Activated T-helper 17 cell treated with anti-CD3 and anti-CD28 coated beads, Interleukin-2, amount 50 U/mL, for 72 hours (primary cell): ENCODE measurements at places on chromosomes 5 and 9.
A peak's percentile ranks its signal among the peaks of the same experiment; 100 is the strongest.

- peaks cover under 1% of the 10 kb centered on the region for H3K27me3 ChIP-seq
- no peaks in the 10 kb centered on the region for H3K4me1 ChIP-seq
- no peak overlapping the region for H3K27ac ChIP-seq
- H3K36me3 ChIP-seq, result no peaks in the 10 kb centered on the region
- no peak for ATAC-seq
- H3K4me3 ChIP-seq, result no peak overlapping the region
Measured at GRCh38 chr5:154653764-154654485, 101.3 kb upstream of the LARP1 start.

DNA sequence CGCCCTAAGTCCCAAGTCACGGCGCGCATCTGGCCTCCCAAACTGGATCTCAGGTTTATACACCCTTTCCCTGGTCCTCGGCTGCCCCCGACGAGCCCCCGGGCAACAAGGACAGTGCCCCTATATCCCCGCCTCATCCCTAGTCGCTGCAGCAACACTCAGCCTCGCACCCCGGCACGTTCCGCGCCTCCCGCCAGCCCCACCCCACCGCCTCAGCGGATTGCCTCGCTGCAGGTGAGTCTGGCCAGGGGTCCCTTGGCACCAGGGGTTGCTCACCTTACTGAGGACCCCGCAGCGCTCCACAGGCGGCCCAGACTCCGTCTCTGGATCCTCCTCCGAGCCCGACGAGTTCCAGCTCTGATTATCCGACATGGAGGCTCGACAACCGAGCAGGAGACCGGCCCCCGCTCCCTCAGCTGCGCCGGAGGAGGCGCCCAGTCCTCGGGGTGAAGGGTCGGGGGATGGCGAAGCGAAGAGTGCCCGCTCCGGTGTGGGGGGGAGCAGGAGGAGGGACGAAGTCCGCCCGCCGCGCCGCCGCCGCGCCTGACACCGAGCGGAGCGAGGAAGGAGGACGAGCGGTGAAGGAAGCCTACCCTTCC lies 494 bp downstream of the CERT1 start:
- peak; percentile 34 for ATAC-seq
- H3K27me3 ChIP-seq, result no peaks in the 10 kb centered on the region
- H3K27ac ChIP-seq, result peak overlapping the region; percentile 83
- H3K4me3 ChIP-seq, result peak overlapping the region; percentile 93
- peaks cover 34% of the 10 kb centered on the region for H3K36me3 ChIP-seq

DNA sequence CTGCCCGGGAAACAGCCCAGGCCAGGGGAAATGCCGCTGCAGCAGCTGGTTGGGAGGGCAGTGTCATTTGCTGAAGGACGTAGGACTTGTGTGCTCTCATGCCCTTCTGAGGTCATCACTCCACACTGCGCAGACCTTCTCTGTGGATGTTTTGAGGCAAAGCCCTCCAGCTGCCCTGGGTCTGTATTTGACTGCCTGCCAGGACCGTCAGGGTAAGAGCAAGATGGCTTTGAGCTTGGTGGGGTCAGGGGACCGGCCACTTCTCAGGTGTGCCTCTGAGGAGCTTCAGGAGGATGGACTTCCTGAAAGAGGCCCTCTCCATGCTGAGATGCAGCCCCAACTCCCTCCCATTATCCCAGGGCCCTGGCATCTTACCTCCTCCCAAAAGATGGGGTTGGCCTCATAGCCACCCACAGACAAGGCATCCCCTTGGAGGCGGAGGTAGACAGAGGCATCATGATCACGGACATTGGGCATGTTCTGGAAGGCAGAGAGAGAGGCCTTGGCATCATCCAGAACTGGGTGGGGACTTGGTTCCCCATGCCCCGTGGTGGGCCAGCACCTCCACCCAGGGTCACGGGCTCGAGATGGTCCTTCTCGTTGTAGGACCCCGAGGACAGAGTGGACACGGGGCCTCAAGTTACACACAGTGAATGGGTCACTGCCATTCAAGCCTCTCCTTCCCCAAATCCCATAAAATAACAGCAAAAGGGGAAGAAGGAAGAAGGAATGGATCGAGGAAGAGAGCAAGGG lies 19.4 kb downstream of the SARDH start:
- H3K36me3 ChIP-seq, result no peaks in the 10 kb centered on the region
- no peak overlapping the region for H3K27ac ChIP-seq
- H3K27me3 ChIP-seq, result peaks cover 11% of the 10 kb centered on the region
- no peak overlapping the region for H3K4me3 ChIP-seq
- no peaks in the 10 kb centered on the region for H3K4me1 ChIP-seq

DNA sequence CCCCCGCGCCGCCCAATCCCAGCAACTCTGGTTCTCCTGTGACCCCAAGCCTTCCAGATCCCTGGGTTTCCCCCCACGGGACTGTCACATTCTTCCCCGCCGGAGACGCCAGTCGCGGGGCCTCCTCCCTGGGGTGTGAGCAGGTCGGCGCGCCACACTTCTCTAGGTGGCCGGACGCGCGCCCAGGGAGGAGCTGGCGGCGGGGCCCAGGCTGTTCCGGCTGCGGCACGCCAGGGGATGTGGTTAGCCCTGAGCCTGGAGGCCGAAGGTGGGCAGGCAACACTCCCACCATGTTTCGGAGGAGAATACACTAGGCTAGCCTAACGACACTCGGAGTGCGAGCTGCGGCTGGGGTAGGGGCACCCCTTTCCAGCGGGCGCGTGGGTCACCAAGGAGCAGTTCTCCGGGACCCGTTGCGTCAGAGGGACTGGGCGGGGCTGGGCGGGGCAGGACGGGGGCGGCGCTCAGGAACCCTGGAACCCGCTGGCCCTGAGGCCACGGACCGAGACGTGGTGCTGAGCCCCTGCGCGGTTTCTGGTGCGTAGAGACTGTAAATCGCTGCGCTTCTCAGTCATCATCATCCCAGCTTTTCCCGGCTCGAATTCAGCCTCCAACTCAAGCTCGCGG lies at the start of gene SLC27A6:
Gene SLC27A6, plus strand, starts transcription at position 478 of the 627 bp plus-strand sequence. CDS start 650 bp downstream, outside the sequence.
- no peak within 1 kb of the TSS for H3K4me3 ChIP-seq
- H3K4me1 ChIP-seq, result no peaks in the 10 kb centered on the region
- no peak within 1 kb of the TSS for H3K27ac ChIP-seq

DNA sequence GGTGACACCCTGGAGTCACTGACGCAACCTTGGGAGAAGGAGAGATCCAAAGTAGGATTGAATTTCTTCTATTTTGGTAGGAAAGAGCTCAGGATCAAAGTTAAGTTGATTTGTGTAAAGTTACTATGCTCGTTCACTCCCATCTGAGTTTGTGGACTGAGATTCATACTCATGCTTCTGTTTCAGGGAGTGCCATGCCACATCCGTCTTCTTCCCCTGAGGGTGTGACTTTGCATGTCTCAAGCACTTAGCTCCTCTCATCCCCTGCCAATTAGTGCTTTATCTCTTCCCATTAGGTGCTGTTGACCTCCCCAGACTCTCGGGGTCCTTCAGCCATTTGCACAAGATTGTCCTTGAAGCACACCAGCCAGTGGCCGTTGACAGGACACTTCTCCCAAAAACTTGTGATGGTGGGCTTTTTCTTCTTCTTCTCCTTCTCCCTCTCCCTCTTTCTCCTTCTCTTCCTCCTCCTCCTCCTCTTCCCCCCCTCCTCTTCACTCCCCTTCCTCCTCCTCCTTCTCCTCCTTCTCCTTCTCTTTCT lies 232.2 kb upstream of the KLF4 start:
- no peaks in the 10 kb centered on the region for H3K36me3 ChIP-seq
- H3K27me3 ChIP-seq, result no peaks in the 10 kb centered on the region
- H3K4me3 ChIP-seq, result no peak overlapping the region
- no peak for ATAC-seq
- H3K4me1 ChIP-seq, result no peaks in the 10 kb centered on the region

GRCh38 chr9:131762356-131762932 lies 22.6 kb upstream of the RAPGEF1 start:
- no peak overlapping the region for H3K4me3 ChIP-seq
- H3K4me1 ChIP-seq, result peaks cover 8% of the 10 kb centered on the region
- H3K27ac ChIP-seq, result no peak overlapping the region
- no peaks in the 10 kb centered on the region for H3K36me3 ChIP-seq

- ATAC-seq, result no peak
- H3K27ac ChIP-seq, result no peak overlapping the region
- no peaks in the 10 kb centered on the region for H3K36me3 ChIP-seq
- no peaks in the 10 kb centered on the region for H3K4me1 ChIP-seq
- peaks cover 5% of the 10 kb centered on the region for H3K27me3 ChIP-seq
Measured at GRCh38 chr9:108606401-108606800, 249.4 kb downstream of the ACTL7B start.

GRCh38 chr9:121857928-121858327 lies 206.5 kb downstream of the DAB2IP start:
- no peaks in the 10 kb centered on the region for H3K4me1 ChIP-seq
- H3K36me3 ChIP-seq, result no peaks in the 10 kb centered on the region
- no peaks in the 10 kb centered on the region for H3K27me3 ChIP-seq
- no peak overlapping the region for H3K27ac ChIP-seq
- ATAC-seq, result no peak

DNA sequence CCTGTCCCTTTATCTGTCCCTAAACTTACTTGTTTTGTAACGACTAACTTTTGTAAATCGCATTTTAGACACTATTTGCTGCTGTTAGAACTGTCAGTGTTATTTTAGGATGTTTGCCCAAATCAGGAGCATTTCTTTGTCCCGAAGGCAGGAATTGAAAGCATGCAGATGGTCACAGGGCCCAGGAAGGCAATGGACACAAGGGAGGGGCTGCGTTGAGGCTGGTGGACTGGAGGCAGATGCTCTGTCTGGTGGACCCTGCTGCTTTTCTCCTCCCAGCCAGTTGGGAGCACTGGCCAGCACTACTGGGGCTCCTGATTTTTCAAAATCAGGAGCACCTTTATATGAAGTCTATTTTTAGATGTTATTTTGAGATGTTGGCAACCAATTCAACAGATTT lies 31.7 kb downstream of the DOCK2 start:
- peaks cover 20% of the 10 kb centered on the region for H3K4me1 ChIP-seq
- no peaks in the 10 kb centered on the region for H3K27me3 ChIP-seq
- H3K4me3 ChIP-seq, result no peak overlapping the region
- no peak overlapping the region for H3K27ac ChIP-seq

DNA sequence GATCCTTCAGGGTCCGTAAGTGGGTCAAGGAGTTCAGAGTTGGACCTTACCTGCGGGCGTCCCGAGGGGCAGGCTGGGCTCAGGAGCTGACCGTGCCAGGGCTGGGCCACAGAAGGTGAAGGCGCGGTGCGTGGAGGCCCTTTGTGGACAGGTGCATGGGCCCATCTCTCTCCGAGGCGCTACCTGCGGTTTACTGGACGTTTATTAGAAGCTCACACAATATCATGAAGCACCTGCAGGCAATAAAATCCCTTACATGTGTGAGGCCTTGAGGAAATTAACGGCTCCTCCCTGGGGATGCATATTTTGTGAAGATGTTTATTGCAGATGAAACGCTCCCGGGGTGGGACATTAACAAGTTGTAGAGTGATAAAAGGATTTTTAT lies 79.8 kb upstream of the LMX1B start:
- peaks cover 18% of the 10 kb centered on the region for H3K27me3 ChIP-seq
- H3K36me3 ChIP-seq, result no peaks in the 10 kb centered on the region
- H3K4me3 ChIP-seq, result no peak overlapping the region

- no peak for ATAC-seq
- no peak overlapping the region for H3K4me3 ChIP-seq
- H3K4me1 ChIP-seq, result no peaks in the 10 kb centered on the region
- no peaks in the 10 kb centered on the region for H3K36me3 ChIP-seq
- H3K27ac ChIP-seq, result no peak overlapping the region
- no peaks in the 10 kb centered on the region for H3K27me3 ChIP-seq
Measured at GRCh38 chr9:134477342-134477925, 151.2 kb downstream of the RXRA start.

- no peak overlapping the region for H3K27ac ChIP-seq
- H3K4me3 ChIP-seq, result no peak overlapping the region
- peaks cover 4% of the 10 kb centered on the region for H3K27me3 ChIP-seq
- no peaks in the 10 kb centered on the region for H3K4me1 ChIP-seq
- no peaks in the 10 kb centered on the region for H3K36me3 ChIP-seq
Measured at GRCh38 chr9:32716955-32717543, 66.3 kb upstream of the TMEM215 start.

- peak overlapping the region; percentile 61 for H3K4me3 ChIP-seq
- peak overlapping the region; percentile 79 for H3K27ac ChIP-seq
- peak; percentile 42 for ATAC-seq
- peaks cover 51% of the 10 kb centered on the region for H3K4me1 ChIP-seq
Measured at GRCh38 chr5:6736524-6737042, 23.4 kb downstream of the TENT4A start.

GRCh38 chr5:40928886-40929448 lies 19.7 kb downstream of the C7 start:
- no peak for ATAC-seq
- H3K27me3 ChIP-seq, result no peaks in the 10 kb centered on the region
- no peaks in the 10 kb centered on the region for H3K4me1 ChIP-seq
- no peak overlapping the region for H3K4me3 ChIP-seq
- no peak overlapping the region for H3K27ac ChIP-seq

DNA sequence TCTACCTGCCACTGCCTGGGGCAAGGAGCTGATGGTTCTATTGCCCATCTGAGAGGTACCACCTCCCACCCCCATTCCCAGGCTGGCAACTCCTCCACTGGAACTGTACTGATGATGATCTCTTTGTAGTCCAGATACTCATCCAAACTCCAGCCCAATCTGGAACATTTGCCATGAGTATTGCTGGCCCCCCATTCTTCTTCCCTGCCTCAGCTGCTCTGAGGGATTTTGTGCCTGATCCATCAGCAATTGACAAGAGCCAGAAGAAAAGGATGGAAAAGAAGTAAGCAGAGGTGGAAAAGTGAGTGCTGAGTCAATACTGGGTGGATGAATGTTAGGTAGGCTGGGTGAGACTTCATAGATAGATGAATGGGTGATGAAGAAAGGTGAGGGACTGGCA lies 101.2 kb downstream of the NMUR2 start:
- H3K27ac ChIP-seq, result no peak overlapping the region
- peaks cover 2% of the 10 kb centered on the region for H3K27me3 ChIP-seq
- H3K36me3 ChIP-seq, result no peaks in the 10 kb centered on the region
- H3K4me3 ChIP-seq, result no peak overlapping the region
- no peaks in the 10 kb centered on the region for H3K4me1 ChIP-seq

DNA sequence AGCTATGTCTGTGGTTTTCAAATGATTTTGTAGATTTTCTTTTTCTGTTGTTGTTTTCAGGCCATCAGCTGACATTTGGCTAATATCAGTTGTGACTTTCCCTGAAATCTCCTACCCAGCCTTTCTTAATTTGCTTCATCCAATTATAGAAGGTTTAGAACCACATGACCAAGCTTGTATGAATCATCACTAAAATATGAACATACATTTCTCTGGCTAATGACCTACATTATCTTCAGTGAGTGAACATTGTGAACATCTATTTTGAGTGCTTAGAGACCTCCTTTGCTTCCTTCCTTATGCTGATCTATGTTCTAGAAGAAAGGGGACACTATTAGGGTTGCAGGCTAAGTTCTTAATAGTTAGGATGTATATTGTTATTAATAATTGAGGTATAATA lies 532.5 kb downstream of the RAB3C start:
- H3K27me3 ChIP-seq, result no peaks in the 10 kb centered on the region
- ATAC-seq, result no peak
- H3K4me1 ChIP-seq, result peaks cover 9% of the 10 kb centered on the region
- H3K36me3 ChIP-seq, result no peaks in the 10 kb centered on the region
- H3K4me3 ChIP-seq, result no peak overlapping the region
- no peak overlapping the region for H3K27ac ChIP-seq

GRCh38 chr9:97556721-97557605 lies 55.5 kb downstream of the TMOD1 start:
- no peak for ATAC-seq
- peaks cover 7% of the 10 kb centered on the region for H3K4me1 ChIP-seq
- H3K4me3 ChIP-seq, result no peak overlapping the region

GRCh38 chr9:126521551-126521950 lies 92.2 kb upstream of the LMX1B start:
- H3K36me3 ChIP-seq, result no peaks in the 10 kb centered on the region
- peaks cover 28% of the 10 kb centered on the region for H3K4me1 ChIP-seq
- ATAC-seq, result no peak
- peaks cover 20% of the 10 kb centered on the region for H3K27me3 ChIP-seq
- no peak overlapping the region for H3K27ac ChIP-seq
